ENCODE measurements at places on chromosomes 1 and 21.

DNA sequence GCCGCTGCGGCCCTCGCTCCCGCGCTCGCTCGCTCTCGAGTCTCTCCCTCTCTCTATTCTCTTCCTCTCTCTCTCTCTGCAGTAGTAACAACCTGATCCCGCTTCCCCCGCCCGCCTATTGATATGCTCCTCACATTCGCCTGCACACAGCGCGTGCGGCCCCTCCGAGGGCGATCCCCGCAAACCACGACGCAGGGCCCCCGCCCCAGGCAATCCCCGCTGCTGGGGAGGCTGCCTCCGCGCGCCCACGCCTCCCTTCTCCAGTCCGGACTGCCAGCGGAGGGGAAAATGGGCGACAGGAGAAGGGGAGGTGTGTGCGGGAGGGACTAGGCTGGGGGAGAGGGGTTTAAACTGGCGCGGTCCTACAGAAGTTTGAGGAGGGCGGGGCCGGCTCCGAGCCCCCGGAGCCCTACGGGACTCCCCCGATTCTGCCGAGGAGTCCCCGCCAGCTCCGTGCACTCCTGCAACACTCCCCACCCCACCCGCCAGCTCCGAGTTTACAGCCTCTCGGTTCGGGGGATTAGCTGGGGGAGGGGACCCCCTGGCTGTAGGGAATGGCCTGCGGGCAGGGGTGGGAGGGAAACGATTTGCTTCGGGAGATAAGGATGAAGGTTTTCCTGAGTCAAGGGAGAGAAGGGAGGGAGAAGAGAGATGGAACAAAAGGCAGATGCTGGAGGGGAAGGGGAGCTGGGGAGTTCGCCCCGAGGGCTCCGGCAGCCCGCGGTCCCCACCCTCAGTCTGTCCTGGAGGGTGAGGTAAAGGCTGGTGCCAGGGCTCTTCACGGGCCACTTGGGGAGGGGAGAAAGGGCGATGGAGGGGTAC, 66.6 kb downstream of the SYT2 start:
- DNase-seq = no peak

DNA sequence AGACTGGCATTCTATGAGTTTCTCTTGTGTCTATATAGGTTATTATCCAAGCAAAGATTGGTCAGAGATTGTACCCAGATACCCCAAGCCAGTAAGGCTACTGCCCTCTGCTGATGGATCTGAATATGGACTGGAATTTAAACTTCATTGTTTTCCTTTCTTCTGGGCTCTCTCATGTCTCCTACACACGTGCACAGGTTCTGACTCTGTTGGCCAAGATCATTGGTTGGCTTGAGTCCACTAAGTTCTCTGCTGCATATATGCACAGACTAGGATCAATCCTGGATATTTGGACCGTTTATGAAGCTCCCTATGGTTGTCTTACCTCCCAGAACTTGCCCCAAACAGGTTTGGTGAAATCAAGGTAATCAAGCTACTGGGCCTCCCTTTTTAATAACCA, 69.7 kb downstream of the CC2D1B start:
- DNase-seq = peak; percentile 71

DNA sequence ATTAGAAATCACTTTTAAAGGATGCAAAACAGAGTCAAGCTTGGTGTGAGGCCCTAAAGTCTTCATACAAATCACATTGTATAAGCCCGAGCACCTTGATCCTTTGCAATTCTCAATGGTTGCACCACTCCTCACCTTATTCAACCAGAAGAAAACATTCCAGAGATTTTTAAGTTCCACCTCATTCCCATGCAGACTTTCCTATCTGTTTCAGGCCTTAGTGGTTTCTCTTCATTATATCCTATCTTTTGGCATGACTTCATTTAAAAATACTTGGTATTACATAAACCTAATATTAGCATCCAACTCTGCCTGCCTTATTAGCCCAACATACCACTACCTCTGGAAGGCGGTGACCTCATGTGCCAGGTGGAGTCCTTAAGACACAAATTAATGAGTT, 9.3 kb upstream of the GREM2 start:
- DNase-seq = peak; percentile 28

DNA sequence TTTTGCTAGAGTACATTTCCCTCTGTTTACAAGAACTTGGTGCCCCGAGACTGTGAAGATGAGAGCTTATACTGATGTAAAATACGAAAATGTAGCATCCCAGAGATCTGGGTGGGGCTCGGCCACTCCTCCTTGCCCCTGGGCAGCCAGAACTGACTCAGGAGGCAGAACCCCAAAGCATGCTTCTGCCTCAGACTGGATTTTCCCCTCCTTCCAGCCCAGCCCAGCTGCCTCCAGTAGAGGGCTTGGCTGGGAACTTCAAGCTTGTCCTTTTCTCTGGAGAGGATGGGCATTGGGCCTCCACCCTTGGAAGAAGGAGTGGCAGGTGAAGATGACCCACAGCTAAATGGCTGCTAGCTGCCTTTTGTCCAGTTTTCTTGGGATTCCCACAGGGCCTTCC, 24.3 kb upstream of the BTG2 start:
- no peak for DNase-seq

- DNase-seq = no peak
Measured at GRCh38 chr1:17689011-17689410, 66.1 kb upstream of the ACTL8 start.

- no peak for DNase-seq
Measured at GRCh38 chr1:73910466-73910865, 287.5 kb downstream of the LRRIQ3 start.

All from fibroblast of the aortic adventitia (primary cell).